Skeletal muscle tissue (tissue), 5 donors: ENCODE measurements at places on chromosomes 1 and 21. TPM values are rescaled to one million over a fixed set of nuclear protein-coding genes. Genes with fewer than 3 reads are reported as not detected.

Gene SPRR2E
- not detected for total RNA-seq

Gene LDLRAD2
- total RNA-seq: 0.52 TPM

Gene PTPRC
- total RNA-seq: 15.7 TPM

Gene SELL
- total RNA-seq: 8.4 TPM

Gene SNX7
- 25.1 TPM for total RNA-seq

Gene KPRP
- not detected for total RNA-seq

Gene SLAMF7
- total RNA-seq: 0.52 TPM

Gene AMY1C
- not detected for total RNA-seq

Gene AMY2A
- not detected for total RNA-seq

Gene LCE5A
- total RNA-seq: not detected

Gene OR2T6
- not detected for total RNA-seq

Gene LRRC38
- total RNA-seq: 10.4 TPM

Gene KIF14
- 1.0 TPM for total RNA-seq

Gene MPL
- total RNA-seq: not detected
